Pulmonary artery endothelial cell (primary cell): ENCODE measurements at places on chromosomes 4 and X. TPM values are rescaled to one million over a fixed set of nuclear protein-coding genes. Genes with fewer than 3 reads are reported as not detected.

- DNase-seq, result no peak
These were observed 19.3 kb upstream of the TBC1D14 start for GRCh38 chr4:6890358-6890757.

DNA sequence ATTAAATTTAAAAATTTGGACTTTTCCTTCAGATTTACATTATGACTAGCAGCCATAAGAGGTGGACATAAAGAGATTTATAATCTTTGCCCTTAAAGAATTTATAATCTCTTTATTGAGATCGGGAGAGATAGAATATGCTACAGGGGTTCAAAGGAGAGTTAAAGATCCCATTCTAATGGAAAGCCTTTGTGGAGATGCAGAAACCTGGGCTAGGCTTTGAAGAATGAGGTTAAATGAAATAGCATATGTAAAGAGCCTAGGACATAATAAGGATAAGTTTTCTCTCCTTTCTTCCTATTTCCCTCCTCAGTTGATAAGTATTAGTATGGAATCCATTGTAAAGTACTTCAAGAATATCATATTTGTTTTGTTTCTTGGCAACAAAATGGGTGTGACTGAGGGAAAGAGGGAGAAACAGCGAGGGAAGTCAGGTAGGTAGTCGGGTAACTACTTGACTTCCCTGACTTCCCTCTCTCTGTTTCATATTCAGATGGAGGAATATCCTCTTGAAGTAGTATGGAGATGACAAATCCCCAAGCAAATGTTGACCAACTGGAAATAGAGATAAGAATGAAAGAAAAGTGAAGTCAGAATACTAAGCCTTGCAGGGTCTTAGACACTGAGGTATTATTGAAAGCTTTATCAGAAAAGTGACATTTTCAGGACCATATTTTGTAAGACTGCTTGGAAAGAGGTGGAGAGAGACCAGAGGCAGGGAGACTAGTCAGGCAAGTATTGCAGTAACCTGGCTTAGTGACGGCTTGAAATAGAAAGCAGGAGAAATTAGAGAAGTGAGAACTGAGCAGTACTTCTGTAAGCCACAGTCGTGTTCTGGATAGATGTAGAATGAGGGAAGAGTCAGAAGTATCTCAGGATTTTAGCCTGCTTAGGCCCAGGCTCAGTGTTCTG lies 82.9 kb downstream of the PDLIM5 start:
- no peak for DNase-seq

DNA sequence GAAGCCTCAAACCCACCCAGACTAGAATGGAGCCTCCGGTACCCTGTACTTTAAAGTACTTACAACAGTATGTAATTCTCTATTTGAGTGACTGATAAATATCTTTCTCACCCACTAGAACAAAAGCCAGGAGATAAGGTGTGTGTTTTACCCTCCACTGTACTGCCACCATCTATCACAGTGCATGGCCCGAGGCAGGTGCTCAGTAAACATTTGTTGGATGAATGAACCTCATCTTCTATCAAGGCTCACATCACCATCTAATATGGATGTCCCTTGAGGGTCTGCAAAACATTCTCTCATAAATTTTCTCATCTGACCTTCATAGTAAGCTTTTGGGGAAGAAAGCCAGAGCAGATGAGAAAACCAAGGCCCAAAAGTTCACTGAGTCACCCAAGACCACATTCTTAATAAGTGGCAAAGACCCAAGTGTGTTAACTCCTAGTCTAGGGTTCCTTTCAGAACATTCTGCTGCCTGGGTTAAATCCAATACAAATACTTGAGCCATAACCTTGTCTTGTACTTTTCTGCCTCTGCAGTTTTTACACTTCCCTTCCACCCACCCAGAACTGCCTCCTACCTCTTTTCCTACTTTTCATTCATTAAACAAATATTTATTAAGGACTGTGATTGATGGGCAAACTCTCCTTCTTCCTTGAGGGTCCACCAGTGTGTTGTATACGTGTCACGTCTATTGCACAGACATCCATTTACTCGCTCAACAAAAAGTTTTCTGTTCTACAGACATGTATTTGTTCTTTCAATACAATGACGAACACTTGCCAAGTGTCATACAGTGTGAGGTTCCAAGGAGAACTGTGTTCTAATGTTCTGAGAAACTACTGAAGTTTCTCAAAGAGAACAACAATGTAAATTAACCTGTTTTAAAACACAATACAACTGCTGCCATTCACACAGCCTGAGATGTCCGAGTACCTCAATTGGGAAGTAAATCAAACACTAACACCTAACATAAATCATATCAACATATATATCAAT lies 35.7 kb downstream of the APBB2 start:
- DNase-seq, result peak; percentile 52

- no peak for DNase-seq
These were observed 88.8 kb downstream of the BCOR start for GRCh38 chrX:40008791-40009461.

- DNase-seq, result no peak
These were observed 154.7 kb downstream of the GATB start for GRCh38 chr4:151606061-151606460.

DNA sequence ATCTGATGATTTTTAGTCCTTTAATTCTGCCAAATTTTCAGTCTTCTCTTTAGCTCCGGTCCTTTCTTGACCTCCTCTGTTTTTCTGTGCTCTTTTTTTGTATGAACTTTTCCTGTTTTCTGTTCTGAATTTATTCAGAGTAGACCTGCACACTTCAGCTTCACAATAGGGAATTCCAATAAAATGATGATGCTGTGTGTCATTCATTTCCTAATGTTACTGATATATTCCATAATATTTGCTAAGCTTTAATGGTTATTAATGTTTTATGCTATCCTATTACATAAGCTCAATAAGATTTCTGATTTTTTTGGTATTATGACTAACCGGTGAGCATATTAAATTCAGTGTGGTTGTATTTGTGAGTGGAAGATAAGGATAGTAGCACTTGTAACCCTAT lies 13.9 kb upstream of the MAD2L1 start:
- no peak for DNase-seq

DNA sequence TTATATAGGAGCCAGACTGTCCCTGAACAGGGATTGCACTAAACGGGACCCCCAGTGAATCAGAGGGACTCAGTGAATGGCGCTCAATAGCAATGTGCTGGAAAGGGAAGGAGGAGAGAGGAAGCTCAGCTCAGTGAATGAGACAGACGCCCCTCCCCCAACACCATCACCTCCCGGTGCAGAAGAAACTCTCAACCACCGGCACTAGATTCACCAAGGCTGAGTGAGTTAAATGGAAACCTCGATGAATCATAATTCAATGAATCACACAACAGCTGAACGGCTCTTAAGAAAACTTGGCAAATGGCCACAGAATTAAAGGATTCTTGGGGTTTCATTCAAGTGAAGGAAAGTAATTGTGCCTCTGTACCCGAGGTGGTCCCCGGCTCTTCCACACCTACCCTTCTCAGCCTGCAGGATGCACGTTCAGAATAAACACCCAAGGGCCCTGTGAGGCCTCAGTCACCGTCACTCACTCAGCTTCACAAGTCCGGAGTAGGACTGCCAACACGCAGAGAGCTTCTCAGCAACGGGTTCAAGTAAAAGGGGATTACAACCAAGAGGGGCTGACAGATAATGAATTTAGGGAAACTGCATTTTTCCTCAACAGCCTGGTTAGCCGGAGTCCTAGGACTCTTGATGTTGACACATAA lies 29.3 kb downstream of the CRMP1 start:
- DNase-seq, result peak; percentile 71

DNA sequence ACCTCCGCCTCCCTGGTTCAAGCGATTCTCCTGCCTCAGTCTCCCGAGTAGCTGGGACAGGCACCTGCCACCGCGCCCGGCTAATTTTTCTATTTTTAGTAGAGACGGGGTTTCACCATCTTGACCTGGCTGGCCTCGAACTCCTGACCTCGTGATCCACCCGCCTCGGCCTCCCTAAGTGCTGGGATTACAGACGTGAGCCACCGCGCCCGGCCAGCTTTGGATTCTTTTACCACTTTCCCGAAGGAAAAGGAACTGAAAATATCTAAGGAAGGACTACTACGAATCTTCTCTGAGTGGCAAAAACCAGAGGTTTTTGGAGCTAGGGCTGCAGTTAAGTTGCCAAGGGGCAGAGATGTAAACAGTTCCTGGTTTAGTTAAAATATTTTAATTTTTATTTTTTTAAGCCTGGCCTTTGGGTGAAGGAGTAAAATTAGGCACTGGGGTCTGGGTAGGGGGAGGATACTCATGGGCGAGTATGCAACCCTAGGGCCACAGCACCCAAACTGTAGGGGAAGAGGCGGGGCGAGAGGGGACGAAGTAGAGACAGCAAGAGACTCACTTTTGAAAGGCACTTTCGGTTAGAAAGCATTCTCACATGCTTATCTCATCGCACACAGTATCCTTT lies 525 bp upstream of the CISD2 start:
- no peak for DNase-seq

DNA sequence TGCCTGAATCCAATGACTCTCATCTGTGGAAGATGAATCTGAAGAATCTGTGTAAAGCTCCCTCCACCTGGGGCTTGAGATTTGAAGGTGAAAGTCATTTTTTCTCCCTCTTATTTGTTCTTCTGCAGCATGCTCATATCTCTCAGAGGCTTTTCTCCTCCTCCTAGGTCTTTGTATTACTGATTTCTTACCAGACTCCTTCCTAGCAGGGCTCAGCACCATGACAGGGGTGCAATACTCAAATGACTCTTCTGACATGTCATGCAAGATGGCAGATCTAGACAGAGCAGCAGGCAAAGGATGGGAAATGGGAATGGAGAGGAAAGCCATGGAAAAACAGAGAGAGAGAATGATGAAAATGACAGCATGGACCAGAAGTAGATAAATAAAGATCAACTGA lies 118.3 kb downstream of the TMA16 start:
- DNase-seq, result no peak

DNA sequence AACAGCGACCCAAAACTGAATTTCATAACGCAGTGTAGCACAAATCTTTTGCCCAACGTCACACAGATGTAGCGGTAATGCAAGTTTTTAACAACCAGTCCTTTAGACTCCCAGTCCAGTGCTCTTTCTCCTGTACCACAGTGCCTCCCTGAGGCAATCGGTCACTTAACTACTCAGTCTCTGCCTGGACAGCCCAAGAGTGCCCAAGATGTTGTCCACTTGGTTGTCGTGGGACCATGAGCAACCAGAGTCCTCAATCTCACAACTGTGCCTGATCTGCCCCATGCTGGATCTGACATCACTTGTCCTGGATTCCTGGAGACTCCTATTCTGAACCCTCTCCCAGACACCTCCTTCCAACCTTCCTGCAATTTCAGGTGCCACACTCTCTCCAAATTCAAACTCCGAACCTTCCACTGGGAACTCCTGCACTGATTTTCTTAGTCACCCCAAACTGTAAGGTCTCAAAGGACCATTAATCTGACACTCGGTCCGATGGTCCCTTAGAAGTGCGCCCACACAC lies 702 bp downstream of the MMGT1 start:
- DNase-seq, result no peak

DNA sequence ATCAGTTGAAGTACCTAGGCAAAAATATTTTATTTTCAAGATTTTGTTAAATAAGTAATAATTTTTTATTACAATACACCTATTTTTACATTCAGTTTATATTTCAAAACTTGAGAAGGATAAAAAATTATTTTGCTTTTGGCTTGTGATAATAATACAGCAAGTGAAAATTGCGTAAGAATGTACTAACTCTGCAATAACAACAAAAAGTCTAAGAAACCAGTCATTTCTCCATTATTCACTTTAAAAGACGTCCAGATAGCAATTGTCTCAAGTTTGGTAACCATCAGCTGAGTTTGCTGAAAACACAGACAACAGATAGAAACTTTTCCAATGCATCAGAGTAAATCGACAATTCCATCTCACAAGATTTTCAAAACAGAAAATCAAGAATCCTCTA lies 12.1 kb downstream of the CXCL8 start:
- no peak for DNase-seq

DNA sequence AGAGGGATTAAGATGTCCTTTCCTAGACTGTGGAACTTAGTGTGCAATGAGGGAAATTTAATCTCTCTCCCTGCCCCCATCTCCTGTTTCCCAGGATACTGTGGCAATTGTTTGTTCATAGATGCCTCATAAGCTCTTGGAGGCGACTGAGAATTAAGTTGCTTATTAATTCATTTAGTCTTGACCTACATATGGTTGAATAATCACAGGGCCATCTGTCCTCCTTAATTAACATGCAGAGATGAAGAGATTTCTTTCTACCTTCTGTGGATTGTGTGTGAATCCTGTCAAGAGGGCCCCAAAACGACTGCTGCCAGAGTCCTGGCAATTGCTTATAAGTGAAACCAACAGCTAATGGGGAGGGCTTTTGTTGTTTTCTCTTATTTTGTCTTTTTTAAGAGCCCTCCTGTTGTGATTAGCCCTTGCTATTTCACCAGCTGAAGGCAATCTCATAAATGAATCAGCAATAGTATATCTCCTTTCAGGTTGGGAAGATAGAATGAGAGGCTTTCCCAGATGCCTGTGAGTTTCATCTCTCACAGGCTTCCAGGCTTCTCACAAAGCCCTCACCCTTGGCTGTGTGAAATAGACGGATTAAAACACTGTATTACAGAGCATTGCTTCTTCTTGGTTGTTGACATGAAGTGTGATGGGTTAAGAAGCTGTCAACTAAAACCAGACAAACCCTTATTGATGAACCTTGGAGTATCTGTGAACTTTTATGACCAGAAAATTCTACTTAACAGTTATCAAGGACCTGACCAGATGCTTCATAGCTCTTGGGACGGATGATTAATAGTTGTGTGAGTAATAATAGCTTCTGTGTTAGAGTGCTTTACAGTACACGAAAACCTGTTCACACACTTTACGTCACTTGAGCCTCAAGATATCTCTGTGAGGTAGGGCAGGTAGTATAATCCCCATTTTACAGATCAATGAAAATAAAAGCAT lies 58.5 kb downstream of the PGRMC2 start:
- DNase-seq, result no peak

The EDNRA gene
- 0.07 TPM in 2 replicates for total RNA-seq

The MAMLD1 gene
- 0.67 and 0.79 TPM in 2 replicates for total RNA-seq

The PGRMC1 gene
- total RNA-seq, result 91.3 and 127 TPM in 2 replicates

The TSPAN6 gene
- 43.8 and 60.5 TPM in 2 replicates for total RNA-seq
